ENCODE measurements at places on chromosomes 6 and 20.

- no peak for DNase-seq
These were observed 39.1 kb upstream of the RNGTT start for GRCh38 chr6:89002523-89002922.

GRCh38 chr6:96611342-96611991, 48.5 kb downstream of the FHL5 start:
- DNase-seq = no peak

- peak; percentile 29 for DNase-seq
These were observed 25.7 kb upstream of the MLIP start for GRCh38 chr6:54085541-54085940.

GRCh38 chr20:18056174-18057100, 1.3 kb downstream of the OVOL2 start:
- no peak for DNase-seq

DNA sequence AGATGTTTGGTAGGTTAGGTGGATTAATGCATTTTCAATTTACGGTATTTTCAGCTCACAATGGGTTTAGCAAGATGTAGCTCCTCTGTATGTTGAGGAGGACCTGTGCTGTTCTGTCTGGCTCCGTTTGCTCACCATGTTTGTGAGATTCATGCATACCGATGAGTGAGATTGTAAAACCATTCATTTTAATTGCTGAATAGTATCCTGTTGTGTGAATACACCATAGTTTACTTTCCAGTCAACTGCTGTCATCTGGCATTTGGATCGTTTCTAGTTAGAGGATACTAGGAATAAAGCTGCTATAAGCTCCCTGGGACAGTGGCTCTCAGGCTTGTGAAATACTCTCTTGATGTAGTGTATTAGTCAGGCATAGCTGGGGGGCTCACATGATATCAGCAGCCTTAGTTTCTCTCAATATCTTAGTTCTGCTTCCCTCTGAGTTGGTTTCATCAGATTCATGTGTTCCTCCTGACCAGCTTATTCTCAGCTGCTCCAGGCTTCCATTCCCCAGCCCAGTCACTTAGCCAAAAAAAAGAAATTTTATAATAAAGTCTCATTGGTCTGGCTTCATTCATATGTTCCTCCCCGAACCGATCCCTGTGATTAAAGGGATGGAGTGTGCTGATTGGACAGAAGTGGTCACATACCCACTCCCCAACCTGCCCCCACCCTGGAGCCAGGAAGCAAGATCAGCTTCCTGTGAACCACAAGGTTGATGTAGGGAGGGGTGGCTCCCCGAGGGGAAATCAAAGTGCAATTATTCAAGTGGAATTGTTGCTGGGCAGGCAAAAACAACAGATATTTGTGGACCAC, 10.9 kb upstream of the B4GALT5 start:
- DNase-seq = peak; percentile 40

DNA sequence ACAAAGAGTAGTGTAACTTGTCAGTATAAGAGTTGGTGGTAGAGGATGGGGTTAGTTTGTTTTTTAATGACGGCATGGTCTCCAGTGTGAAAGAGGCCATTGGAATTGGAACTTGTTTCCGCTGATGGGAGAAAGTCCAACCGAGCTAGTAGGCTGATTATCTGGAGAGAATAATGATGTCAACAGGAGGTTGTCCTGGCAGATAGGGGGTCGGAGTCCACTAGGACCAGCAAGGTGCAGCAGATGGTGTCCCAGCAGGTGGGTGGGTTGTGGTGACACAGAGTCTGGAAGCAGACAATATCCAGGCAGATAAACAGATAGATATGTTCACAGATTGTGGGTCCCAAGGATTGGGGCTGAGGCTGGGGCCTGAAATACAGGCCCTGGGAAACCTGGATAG, 35.1 kb downstream of the PKIB start:
- no peak for DNase-seq

DNA sequence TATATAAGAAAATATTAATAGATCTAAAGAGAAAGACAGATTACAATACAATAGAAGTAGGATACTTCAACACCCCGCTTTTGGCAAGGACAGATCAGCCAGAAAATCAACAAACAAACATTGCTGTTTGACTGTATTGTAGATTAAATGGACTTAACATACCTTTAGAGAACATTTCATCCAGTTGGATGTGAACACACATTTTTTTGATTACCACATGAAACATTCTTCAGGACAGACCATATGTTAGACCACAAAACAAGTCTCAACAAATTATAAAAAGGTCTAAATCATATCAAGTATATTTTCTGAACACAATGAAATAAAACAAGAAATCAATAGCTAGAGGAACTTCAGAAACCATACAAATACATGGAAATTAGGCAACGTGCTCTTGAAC, 148.2 kb downstream of the TRMT11 start:
- no peak for DNase-seq

- DNase-seq = no peak
These were observed 12.5 kb upstream of the PANK2 start for GRCh38 chr20:3876676-3877075.

- DNase-seq = no peak
These were observed 201.8 kb downstream of the TTLL2 start for GRCh38 chr6:167526465-167527368.

DNA sequence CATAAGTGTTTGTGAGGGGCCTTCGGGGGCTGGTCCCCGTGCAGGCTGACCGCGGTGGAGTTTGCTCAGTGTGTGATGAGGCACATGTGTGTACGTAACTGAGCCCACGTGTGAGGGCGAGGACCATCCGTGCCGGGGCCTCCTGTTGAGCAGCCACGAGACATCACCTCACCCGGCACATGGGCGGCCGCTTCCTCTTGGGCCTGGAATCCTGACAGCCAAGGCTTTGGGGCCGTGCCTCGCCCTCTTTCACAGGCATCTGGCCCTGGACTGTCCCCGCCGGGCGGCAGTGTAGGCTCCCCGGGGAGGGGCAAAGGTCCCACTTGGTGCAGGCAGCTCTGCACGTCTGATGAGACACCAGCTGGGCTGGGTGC, 202.3 kb downstream of the DLL1 start:
- no peak for DNase-seq

- no peak for DNase-seq
These were observed 102.2 kb downstream of the ZNF217 start for GRCh38 chr20:53491462-53491861.

GRCh38 chr6:102068349-102068929, 674.9 kb downstream of the GRIK2 start:
- DNase-seq = no peak

Measured in GM03348 (cell line).